Activated CD4-positive, CD25-positive, alpha-beta regulatory T cell (primary cell): ENCODE measurements at places on chromosomes 1 and 21.

GRCh38 chr1:17214876-17215544 lies 10.1 kb downstream of the PADI1 start:
- DNase-seq: no peak

- no peak for DNase-seq
Measured at GRCh38 chr1:72845381-72845780, 563.0 kb upstream of the NEGR1 start.

DNA sequence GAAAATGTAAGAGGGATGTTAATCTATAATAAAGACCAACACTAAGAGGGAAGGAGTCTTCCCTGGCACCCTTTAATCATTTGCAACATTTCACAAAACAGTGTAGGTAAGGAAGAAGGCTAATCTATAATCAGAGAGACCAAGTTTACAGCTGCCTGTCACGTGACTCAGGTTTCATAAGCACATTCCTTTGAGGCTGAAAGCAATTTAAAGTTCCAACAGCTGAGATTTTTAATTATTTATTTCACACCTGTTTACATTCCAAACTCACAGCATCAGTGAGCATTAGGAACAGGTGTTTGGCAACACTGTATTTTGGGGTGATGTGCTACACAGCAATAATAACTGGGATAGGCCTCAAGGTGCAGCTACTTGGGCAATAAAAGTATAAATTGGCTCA lies 75.7 kb upstream of the PGBD5 start:
- DNase-seq: no peak

GRCh38 chr1:185495007-185495406 lies 178.0 kb upstream of the IVNS1ABP start:
- DNase-seq: no peak

GRCh38 chr1:58618303-58618702 lies 41.3 kb upstream of the TACSTD2 start:
- no peak for DNase-seq
